ENCODE measurements at places on chromosomes 2 and 18.

GRCh38 chr2:170073288-170073687 lies 104.7 kb upstream of the MYO3B start:
- DNase-seq, result no peak

GRCh38 chr2:204343685-204344084 lies 201.6 kb upstream of the PARD3B start:
- no peak for DNase-seq

DNA sequence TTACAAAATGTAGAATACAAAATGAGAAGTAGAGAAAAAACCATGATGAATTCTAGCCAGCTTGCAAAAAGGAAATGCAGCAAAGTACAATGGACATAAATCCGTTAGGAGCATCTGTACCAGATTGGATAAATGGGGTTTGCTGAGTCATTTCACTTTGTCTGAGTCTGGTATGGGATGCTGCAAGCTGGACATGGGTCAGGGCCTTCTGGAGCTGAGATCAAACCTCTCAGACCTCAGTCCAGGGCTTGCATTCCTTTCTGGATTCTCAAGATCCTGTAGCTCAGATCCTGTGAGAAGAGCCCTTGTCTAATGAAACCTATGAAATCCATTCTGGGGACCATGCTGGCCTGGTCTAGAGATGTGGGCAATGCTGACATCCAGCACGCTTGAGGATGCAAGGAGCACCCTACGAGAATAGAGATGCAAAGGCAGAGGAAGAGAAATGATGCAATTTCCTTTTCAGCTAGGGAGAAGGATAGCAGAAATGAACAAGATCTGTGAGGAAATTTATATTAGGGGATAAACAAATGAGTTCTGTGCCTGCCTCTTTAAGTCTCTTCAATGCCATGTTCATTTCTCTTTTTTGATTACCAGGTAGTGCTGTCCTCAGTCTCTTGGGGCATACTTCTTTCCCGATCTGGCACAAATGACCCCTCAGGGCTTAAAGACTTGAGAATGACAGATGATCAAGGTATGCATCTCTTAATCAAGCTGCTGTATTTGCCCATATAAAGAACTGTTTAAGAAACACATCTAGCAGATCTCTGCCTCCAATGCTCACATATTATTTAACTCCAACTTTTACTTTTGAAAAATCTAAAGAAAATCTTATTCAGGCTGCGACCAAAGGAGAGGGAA lies 230.4 kb downstream of the MEIS1 start:
- no peak for DNase-seq

DNA sequence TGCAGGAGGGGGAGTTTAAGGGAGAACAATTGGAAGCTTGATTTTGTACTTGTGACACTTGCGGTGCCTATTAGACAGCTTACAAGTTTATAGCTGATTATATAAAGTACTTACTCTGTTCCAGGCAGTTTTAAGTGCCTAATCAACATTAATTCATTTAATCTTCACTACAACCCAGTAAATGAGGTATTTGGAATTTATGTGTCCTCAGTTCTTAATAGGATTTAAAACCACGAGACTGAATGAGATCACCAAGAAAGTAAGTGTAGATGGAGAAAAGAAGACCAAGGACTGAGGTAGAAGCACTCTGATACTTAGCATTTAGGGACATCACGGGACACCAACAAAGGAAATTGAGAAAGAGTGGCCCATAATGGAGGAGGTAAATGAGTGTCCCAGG lies 49.8 kb downstream of the ZC3H15 start:
- no peak for DNase-seq

DNA sequence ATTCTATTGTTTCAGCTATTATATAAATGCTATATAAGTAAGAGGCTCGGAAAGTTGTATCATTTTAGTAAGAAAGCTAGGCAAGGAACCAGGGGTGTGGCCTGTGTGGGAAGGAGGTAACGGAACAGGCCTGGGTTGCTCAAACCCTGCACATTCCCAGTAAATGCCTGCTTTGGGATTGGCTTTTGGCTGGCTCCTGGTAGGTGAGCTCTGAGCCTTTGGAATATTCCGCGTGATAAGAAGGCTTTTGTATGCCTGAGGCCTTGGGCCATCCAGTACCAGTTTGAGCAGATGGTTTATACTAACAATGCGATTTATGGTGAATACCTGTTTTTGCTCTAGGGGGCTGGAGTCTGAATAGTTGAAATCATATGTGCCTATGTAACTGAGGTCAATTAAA lies 42.6 kb upstream of the CDH20 start:
- DNase-seq, result no peak

GRCh38 chr18:31102941-31103340 lies 720 bp upstream of the DSC2 start:
- no peak for DNase-seq

DNA sequence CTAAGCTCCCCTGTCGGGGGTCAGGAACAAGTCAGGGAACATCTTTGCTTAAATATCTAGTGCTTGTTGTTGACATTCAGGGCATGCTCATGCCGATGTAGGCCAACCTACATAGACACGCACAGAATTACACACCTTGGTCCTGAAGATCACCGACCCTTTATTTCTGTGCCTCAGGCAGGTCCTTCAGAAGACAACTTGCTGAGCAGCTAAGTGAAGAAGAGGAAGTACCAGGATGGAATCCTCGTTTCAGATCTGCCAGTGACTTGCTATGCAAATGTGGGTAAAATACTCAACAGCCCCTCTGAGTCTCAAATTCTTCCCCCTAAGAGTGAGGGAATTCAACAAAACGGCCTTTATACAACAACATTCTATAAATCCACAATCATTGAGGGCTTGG lies 494.7 kb downstream of the BCL11A start:
- DNase-seq, result no peak

DNA sequence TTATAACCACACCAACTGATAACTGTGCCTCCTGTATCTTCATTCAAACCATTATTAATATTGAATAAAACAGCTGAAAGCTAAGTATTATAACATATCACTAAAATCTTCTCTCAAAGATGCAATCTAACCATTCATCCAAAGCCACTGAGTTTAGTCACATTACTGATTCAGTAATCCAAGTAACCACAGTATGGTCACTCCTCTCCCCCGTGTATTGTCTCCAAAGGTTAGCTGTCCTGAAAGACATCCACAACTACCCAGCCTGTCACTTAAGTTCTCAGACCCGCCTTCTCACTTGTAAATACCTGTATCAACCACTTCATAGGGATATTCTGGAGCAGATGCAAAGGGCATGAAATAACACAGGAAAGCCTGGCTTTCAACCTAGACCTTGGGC lies 213.4 kb upstream of the BOD1L2 start:
- DNase-seq, result no peak

DNA sequence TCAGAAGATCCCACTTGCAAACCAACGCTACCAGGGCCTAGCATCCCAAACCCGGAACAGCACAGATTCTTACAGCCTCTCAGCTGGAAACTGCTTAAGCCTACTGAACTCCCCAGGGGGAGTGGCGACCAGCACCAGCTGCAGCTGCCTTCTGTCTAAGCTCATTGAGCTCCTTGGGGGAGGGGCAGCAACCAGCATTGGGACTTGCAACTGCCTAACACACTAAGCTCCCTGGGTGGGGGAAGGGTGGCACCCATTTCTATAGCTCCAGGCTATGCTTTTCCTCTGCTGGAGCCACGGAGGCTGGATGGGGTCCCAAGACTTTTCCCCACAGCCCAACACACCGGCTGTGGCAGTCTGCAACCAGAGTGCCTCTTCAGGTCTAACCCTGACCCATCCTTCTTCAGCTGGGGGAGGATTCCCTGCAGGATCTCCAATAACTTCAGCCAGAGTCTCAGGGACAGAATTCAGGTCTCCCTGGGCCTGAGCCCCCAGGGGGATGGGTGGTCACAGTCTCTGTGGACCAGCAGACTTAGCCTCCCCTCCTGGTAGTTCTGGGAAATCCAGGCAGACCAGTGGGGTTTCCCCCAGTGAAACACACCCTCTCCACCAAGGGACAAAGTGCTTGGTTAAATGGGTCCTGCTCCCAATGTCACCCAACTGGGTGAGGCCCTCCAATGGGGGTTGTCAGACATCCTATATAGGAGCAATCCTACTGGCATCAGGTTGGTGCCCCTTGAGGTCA lies 45.9 kb upstream of the ITGA4 start:
- DNase-seq, result peak; percentile 1

Data from C1 segment of cervical spinal cord (tissue), 14 donors.